ENCODE measurements at places on chromosomes 2 and 18.

- no peak for DNase-seq
Measured at GRCh38 chr2:54496920-54497319, 40.8 kb downstream of the SPTBN1 start.

DNA sequence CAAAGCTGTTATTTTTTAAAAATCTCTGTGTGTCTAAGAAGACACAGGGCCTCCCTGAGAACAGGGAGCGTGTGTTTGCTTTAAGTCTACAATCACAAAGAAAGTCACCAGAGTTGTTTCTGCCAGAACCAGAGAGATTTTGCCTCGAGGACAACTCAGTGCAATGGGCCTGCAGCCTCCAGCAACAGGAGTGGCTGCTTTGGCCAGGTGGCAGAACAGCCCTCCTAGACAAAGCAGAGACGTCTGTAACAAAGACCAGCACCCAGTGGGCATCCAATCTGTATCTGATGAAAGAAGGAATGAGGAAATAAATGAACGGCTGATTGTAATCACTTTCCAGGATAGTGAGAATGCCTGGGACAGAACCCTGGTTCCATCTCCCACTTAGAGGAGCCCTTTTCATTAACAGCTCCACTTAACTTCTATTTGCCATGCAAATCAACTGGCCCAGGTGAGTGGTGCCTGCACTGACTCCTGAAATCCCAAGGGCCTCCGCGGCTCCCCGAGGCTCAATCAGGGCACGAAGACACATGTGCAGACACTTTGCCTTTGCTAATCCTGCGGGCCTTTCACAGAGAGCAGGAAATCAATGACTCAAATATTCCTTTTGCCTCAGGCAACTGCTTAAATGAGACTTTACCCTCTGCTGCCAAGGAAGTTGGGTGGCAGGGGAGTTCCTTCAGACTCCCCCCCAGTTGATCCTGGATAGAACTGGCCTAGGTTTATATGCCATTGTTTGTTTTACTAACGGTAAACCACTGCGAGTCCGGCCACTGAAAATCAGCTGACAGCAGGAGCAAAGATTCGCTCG, 146.5 kb downstream of the CABLES1 start:
- DNase-seq = no peak

DNA sequence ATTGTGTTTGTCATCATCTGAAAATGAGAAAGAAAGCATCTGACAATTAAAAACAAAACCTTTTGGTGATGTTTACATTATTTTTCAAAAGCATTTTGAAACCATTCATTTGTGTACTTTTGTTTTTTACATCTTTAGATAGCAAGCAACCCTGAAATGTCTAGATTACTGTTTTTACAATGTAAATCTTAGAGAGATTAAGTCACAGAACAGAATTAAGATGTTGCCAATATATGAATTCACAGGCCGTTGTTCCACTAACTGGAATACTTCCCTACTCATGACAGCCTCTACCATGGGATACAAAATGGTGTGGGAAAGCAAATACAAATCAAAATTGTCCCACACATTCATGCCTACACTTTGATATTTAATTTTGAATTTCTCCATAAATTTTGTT, 480.0 kb upstream of the ZEB2 start:
- DNase-seq = no peak

GRCh38 chr2:203438528-203438927, 96.6 kb downstream of the RAPH1 start:
- DNase-seq = no peak

DNA sequence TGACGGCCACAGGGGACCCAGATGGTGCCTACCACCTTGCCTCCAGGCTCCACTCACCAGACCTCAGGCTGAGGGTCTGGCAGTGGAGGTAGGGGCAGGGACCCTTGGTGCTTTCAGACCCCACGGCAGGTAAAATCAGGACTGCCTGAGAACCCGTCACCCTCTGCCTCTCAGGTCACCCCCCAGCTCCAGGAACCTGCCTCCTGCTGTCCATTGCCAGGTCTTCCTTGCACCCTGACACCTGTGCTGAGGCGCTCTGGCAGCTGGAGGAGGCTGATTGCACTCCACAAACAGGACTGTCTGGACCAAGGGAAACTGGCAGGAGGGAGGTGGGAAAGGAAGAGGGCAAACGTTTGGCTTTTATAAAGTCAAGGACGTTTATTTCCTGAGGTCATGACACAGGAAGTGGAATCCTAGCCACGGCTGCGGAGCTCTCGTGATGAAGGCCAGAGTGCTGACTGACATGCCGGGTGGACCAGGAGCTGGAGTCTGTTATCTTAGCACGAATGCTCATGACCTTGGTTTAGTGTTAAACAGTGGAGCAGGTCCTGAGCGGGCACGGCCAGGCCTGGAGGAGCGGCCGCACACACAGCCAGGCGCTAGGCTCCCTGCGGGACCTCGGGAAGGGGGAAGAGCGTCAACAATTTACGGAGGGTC, 40.5 kb downstream of the ANO7 start:
- DNase-seq = no peak

DNA sequence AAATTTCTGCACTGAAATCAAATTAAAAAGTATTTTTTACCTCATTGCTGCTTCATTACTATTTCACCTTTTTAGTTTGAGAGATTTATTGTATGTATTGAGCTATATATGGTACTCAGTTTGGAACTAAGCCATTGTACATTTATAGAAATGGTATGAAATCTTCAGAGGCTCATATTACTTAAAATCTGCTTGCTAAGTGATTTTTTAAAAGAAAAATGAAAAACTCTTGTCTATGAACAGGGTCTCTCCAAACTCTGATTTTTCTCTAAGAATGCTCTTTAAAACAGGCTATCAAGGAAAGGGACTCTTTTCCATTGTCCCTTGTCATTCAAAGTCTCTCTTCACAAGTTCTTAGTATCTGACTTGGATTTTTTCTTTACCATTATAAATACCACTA, 31.8 kb downstream of the C1D start:
- no peak for DNase-seq

DNA sequence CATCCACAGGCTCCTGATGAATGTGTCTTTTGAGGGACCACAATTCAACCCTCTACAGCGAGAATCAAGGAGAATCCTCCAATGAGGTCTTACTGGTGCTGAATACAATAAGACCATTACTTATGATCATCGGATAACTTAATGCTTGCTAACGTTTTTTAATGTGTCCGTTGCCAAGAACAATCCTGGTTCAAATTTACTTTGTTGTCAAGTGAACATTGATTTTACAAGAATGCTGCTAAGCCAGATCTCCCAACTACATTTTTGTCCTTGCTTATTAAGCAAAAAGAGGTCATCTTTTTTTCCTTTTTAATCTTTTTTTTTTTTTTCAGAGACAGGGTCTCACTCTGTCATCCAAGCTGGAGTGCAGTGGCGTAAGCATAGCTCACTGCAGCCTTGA, 93.7 kb downstream of the THNSL2 start:
- DNase-seq = no peak

GRCh38 chr2:2422621-2423020, 91.5 kb upstream of the MYT1L start:
- no peak for DNase-seq

DNA sequence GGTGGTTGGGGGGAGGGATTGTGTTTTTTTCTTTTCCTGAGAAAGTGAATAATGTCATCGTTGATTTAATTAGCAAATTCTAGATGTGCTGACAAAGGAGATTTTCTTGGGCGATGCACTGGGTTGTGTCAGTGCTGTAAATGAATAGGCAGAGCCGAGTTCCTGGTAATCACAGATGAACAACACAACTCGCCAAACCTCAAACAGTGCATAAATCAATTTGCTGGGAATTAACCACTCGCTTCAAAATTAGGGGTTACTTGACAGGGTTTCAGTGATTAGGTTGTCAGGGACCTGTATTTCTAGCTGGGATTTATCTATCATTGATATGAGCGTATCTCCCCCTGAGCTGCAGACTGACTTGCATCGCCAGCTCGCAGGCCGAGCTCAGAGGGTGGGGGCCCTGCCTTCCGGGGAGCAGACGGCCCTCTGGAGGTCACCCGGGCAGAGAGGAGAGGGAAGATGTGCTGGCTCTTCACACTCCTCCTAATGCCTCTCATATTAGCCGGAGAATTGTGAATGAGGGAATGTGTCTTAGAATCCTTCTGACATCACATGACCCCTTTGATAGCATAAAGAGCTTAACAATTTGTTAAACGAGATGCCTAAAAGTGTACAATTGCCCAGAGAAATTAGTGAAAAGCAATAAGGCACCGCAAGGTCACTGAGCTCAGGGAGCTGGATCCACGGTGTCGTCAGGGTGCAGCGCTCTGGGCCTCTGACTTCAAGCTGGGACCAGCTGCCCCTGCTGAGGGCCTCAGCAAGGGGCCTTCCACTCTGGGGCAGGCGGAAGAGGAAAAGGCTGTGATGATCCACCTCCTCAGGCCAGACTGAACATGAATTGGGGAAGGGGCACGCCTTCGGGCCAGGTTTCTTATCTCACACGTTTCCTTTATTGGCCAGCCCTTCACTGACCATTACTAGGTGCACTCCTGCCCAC, 48.9 kb downstream of the SMIM21 start:
- DNase-seq = no peak

DNA sequence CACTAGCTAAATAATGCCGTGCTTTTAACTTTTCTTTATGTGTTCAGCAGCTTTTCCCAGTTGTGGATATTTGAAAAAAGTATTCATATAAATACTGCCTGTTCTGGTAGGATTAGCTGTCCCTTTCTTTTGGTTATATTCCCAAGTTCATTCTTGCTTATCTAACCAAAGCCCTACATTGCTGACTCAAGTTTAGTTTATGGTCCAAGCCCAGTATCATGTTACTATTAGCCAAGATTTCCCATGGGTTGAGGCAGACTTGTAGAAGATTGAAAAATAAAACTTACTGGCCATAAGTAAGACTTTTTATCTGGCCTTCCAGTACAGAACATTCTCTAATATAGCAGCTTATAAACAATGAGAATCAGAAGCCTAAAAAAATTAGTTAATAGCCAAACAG, 49.7 kb upstream of the NFE2L2 start:
- no peak for DNase-seq

DNA sequence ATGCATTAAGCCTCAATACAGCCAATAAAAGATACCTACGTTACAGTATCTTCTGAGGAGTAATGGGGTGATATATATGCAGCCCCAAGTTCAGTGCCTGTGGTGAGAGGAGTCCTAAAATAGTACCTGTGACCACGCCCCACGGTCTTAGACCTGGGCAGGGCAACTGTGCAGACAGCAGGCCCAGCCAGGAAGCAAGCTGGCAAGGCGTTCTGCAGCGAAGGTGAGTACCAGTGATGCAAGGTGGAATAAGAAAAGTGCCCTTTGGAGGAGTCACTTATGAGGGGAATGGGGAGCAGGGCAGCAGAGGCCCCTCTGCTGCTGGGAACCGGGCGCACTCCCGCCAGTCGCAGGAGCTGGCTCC, 12.7 kb upstream of the MAP3K2 start:
- DNase-seq = no peak

GRCh38 chr2:130806370-130806769, 30.3 kb upstream of the ARHGEF4 start:
- DNase-seq = no peak

- peak; percentile 35 for DNase-seq
Measured at GRCh38 chr18:74498712-74499627, 2.8 kb downstream of the CNDP2 start.

DNA sequence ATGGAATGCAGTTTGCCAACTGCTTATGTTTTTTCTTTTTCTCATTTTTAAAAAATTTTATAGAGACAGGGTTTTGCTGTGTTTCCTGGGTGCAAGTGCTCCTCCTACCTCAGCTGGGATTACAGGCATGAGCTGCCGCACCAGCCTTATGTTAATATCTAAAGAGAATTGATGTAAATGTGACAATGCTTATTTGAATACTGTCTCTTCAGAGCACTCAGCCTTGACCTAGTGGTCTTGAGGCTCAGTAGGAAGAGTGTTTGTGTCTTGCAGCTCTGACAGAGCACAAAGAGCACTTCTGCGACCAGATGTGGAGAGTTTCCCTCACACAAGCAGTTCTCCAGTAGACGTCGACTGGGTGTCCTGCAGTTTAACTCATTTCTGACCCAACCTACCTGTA, 55.3 kb downstream of the ARHGEF4 start:
- DNase-seq = no peak

DNA sequence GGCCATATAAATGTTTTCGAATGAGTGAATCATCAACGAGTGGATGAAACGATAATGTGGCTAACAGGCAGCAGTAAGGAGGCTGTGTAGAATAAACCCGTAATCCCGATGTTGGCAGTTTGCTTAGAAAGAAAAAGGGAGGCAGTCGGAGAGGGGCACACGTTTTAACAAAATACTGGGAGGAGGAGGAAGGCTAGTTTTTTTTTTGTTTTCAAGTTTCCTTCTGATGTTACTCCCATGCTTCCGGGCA, 476 bp upstream of the MSH2 start:
- no peak for DNase-seq

GRCh38 chr2:37375741-37376288, 31.4 kb downstream of the QPCT start:
- no peak for DNase-seq

GRCh38 chr2:43486603-43487002, 109.2 kb downstream of the THADA start:
- no peak for DNase-seq

DNA sequence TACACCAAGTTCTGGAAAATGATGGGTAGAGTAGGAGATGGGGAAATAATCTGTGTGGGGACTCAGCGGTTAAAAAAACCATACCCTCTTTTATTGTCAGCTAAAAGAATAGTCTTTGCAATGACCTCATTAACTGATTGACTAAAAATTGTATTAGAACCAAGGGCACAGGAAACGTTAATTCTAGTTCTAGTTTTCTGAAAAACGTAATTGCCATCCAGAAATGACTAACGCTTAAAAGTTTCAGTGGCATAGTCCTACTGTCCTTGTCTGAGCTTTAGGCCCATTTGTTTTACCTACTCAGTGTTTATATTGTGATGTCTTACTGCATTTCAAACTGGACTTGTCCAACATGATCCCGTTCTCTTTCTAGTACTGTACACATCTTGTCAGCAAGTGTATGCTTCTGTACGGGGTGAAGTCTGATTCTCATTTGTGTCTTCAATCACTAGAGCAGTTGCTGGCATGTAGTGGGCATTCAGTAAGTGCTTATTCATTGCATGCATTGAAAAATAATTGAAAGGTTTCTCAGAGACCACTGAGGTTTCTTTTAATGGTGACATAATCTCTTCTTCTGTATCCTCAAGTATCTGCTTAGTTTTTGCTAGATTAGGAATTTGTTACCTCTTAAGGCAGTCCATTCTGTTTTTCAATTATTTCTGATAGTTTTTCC, 81.5 kb downstream of the ZNF407 start:
- no peak for DNase-seq

- no peak for DNase-seq
Measured at GRCh38 chr2:119426801-119427395, 4.8 kb upstream of the TMEM37 start.

- DNase-seq = no peak
Measured at GRCh38 chr2:74391209-74391579, 11.1 kb upstream of the DCTN1 start.
